Stimulated activated CD4-positive, alpha-beta T cell treated with anti-CD3 and anti-CD28 coated beads, Interleukin-15, amount 100 ng/mL, for 24 hours (primary cell): ENCODE measurements at places on chromosomes 4 and X.

DNA sequence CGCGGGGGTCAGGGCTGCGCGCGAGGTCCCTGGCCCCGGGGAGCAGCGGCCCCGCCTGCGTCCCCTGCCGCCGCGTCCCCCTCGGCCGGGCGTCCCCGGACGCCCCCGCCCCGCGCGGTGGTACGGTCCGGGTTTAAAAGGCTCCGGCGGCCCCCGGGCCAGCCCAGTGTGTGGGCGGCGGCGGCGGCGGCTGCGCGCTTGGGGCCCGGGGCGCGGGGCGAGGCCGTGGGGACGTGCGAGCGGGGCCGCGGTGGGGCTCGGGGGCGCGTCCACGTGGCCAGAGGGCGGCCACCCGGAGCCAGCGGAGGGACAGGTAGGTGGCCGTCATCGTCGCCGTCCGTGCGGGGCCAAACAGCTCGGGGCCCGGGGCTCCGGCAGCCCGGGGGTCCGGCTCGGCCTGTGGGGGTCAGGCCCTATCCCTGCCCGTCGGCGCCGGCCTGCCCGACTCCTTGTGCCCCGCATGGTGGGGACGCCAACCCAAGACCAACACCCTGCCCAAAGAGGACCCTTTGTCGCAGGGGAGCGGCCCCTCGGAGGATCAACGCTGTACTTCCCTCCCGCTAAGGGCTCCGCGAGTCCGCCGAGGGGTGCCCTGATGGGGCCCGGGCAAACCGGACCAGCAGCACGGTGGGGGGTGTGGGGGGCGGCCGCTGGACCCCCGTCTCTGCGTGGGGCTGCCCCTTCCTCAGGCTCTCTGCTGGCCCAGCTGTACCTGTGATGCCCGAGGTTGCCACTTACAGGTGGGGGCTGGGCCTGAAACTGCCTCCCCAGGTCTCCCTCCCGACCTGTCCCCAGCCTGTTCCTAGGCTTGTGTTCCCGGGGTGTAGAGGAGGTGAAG lies at the start of gene PLXNA3:
Gene PLXNA3, plus strand, starts transcription at position 166 of the 838 bp plus-strand sequence. CDS start 1,903 bp downstream, outside the sequence.
- peak; percentile 68 for DNase-seq

- no peak for DNase-seq
These were observed 126.6 kb downstream of the NPNT start for GRCh38 chr4:106021737-106022410.

- no peak for DNase-seq
These were observed 59.9 kb downstream of the PABPC4L start for GRCh38 chr4:134141728-134142127.

DNA sequence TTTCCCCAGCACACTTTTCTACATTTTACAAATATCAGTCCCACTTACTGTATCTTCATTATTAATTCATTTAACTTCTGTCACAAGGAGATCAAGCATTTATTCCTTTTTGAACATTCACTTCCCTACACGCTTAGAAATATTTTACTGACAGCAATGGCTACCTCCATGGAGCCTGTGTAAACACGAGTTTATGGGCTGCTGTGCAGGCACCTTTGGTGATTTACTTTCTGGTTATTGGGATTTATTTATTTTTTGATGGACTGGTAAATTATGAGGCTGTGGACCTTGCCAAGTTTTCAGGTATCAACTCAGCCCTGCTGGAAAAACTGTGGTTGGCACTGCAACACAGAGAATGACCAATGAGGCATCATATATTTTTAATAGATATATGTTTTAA lies 45.4 kb upstream of the PAQR3 start:
- DNase-seq = no peak

DNA sequence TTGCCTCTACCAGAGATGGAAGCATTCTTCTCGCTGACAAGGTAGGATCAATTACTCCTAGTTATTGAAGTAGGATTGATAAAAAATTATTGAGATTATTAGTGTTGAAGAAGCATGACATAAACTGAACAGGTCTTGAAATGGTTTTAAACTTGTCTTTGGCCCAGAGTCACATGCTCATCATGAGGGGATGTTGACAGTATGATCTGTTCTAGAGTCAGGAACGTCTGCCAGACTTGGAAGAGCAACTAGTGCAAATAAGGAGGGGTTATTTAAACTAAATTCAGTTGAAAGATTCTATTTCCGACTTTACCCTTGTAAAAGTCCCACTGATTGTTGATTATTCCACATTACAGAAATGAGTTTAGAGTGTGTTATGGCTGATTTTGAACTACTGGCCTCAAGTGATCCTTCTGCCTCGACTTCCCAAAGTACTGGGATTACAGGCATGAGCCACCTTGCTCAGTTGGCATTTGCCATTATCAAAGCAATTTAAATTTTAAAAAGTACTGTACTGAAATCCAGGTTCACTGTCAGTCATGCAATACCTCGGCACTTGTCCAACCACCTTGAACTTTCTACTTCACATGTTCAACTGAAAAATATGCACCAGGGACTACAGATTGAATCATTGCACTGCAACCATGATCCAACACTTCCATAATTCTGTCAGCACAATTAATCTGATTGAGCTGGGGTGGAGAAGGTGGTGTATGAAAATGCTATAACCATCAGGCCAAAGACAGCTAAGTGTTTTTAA lies 19.7 kb downstream of the FABP2 start:
- no peak for DNase-seq

DNA sequence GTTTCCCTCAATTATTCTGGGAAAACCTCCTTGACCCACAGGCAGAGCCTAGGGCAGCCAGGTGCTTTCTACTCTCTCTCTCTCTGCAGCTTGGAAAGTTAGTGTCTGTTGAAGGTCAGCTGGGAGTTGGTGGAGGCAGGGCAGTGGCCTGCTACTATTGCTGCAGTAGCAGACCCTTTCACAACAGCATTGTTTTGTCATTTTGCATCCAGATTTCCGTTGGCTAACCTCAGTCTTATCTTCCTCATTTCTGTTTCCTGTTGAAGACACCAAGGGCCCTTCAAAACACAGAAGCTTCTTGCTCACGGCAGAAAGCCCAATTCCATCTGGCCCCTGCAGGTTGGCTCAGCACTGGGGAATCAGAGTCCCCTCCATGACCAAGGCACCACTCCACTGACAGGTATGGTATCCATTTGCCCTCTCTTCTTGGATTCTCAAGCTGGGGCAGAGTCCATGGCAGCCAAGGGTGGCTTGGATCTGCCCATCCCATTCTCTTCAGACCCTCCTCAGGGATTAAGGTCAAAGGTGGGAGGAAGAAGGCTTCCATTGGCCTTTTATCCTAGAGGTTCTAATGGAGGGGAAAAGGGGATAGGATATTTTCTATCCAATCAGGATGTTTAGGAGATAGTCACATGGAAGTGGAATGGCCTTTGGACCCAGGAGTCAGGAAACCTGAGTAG lies 24.6 kb downstream of the VSIG4 start:
- no peak for DNase-seq
